ENCODE measurements at places on chromosomes 12 and 14.

GRCh38 chr12:28631831-28632230 lies 441.6 kb downstream of the CCDC91 start:
- DNase-seq = no peak

GRCh38 chr12:125185740-125186470 lies 120.7 kb downstream of the AACS start:
- peak; percentile 6 for DNase-seq

GRCh38 chr14:59265808-59266207 lies 77.3 kb downstream of the DAAM1 start:
- DNase-seq = no peak

- DNase-seq = no peak
These were observed 104.0 kb downstream of the GPR135 start for GRCh38 chr14:59360923-59361794.

DNA sequence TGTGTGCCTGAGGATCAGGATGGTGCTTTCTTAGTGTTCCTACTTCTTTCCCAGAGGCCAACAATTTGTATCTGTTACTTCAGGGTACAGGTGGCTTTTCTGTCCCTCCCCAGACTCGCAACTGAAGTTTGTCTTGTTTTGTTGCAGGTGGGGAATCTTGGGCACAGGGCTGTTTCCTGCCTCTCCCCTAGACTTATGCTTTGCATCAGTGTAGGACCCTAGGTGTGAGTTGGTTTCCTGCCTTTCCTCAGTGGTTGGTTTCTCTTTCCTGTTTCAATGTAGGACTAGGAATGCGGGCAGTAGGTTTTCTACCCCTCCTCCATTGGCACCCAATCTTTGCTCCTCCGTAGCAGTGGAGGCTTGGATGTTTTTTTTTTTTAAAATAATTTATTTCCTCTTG lies 87.0 kb downstream of the TRMT5 start:
- no peak for DNase-seq

DNA sequence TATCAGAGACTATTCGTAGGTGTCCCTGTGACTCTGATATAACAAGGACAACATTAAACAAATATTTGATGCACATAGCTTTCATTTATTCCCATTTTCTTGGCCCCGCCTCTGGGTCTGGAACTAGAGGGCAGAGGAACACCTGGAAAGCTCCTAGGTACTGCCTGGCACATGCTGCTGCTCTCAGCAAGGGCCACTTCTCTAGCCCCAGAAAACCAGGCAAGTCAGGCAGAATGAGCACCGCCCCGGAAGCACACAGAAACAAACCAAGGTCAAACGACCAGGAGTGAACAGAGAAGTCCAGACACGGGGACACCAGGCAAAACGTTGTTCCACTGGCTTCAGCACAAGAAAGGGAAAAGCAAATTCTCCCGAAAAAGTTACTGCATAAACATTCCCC lies 76.1 kb downstream of the TTC7B start:
- no peak for DNase-seq

- no peak for DNase-seq
These were observed 13.6 kb upstream of the GSG1 start for GRCh38 chr12:13117029-13117428.

- no peak for DNase-seq
These were observed 172.7 kb upstream of the CNOT2 start for GRCh38 chr12:70070494-70071007.

GRCh38 chr14:104341532-104342434 lies 203.4 kb downstream of the KIF26A start:
- no peak for DNase-seq

- no peak for DNase-seq
These were observed 8.4 kb downstream of the ARHGEF25 start for GRCh38 chr12:57619434-57620244.

- DNase-seq = no peak
These were observed 8.7 kb upstream of the NCOR2 start for GRCh38 chr12:124576061-124576650.

DNA sequence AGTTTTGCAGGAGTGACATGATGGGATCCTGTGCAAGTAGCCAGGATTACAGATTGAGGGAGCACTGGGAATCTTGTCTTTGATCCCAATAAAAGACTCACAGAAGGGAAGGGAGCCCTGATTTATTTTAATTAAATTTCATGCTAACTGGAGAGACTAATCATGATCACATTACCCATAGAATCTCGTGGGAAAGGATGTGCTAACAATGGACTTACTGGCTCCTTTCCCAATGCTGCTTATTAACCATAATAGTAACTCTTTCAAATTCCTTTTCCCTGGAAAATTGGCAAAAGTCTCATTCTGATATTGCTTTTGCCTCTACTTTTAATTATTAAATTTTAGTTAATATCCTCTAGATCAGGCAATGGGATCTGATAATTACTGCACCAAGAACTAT lies 174.8 kb upstream of the AVPR1A start:
- DNase-seq = no peak

DNA sequence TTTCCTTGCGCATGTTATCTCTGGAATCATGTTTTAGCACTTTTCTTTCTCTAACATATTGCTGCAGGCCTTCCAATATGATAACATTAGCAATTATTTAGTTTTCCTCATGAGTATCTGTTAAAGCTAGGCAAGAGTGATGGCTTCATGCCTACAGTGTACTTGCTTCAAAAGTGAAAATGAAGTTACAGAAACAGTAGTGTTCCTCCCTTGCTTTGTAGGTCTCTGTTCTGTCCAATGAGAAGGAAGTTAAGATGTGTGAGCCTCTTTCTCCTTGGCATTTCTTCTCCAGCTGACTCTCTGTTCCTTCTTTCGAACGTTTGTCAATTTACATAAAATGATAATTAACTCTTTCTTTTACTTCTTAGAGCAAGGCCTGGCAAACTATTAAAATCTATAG lies 22.2 kb downstream of the LRRIQ1 start:
- DNase-seq = no peak

DNA sequence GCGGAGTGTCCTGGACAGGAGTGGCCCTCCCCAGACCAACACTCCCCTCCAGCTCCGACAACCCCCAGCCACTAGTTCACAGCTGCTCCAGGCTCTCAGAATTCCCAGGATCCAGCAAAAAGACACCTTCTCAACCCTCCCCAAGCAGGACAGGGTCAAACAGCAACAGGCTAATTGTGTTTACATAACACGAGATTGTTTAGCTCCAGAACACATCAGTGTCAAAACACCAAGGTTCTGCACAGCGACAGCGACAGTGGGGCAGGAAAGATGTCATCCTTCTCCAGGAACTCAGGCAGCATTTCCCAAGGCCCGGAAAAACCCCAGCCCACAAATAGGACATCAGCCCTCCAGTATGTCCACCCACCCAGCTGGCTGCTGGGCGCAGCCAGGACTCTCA lies 16.5 kb downstream of the ITPK1 start:
- no peak for DNase-seq

DNA sequence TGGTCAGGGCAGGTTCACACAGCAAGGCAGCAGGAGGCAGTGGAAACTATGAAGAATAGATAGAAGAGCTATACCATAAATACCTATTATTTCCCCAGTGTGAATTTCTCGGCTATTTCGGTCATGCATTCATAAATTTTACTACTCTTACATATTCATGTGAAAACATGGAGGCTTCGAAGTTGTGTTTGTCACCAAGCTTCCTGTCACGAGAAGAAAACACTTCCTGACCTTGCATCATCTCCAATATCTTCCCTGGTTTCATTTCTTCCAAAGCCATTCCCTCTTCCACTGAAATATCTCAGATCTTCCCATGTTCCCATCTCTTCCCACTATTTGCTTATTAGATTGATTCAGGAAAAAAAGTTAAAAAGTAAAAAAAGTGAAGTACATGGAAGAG lies 80.4 kb downstream of the CPNE8 start:
- no peak for DNase-seq

DNA sequence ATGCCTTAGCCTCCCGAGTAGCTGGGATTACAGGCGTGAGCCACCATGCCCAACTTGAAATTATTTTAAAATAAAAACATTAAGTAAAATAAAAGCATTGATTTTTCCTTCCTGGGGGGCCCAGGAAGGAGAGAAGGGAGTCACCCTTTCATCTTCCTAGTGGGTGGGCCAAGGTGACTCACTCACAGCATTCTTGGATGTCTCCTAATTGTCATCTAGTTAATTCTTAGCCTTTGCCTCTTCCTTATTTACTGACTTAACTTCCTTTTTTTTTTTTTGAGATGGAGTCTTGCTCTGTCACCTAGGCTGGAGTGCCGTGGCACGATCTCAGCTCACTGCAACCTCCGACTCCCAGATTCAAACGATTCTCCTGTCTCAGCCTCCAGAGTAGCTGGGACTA lies 29.2 kb downstream of the TMEM120B start:
- DNase-seq = no peak

DNA sequence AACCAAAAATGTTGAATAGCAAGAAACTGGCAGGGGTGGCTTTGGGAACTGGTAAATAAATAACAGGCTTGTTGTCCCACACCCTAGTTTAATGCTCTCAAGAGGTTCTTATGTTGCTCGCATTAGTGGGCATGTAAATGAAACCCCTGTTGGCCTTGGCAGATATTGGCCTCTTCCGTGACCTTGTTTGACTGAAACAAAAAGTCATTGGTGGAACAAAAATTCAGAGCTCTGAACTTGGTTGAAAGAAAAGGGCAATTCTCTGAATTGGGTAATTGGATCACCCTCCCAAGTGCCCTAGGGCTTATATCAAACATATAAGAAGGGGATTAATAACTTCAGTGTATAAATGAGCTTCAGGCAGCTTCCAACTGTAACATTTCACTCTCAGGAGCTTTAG lies 426.2 kb downstream of the ZFP36L1 start:
- no peak for DNase-seq

DNA sequence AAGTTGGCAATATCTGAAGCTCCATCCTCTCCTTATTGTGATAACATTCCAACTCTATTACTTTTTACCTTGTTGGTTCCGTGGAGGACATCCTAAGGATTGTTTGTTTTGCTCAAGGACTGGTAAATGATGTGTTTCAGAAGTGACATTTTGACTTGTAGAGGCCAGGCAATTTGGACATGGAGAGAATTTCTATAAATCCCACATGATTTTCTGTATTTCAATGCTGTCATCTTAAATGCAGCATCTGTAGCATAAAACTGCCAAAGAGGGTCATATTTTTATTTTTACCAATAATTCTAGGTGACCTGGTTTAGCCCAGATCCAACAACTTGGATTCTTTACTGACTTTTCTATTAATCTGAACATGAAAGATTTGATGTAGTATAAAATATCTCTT lies 328.4 kb downstream of the BMP4 start:
- DNase-seq = no peak

DNA sequence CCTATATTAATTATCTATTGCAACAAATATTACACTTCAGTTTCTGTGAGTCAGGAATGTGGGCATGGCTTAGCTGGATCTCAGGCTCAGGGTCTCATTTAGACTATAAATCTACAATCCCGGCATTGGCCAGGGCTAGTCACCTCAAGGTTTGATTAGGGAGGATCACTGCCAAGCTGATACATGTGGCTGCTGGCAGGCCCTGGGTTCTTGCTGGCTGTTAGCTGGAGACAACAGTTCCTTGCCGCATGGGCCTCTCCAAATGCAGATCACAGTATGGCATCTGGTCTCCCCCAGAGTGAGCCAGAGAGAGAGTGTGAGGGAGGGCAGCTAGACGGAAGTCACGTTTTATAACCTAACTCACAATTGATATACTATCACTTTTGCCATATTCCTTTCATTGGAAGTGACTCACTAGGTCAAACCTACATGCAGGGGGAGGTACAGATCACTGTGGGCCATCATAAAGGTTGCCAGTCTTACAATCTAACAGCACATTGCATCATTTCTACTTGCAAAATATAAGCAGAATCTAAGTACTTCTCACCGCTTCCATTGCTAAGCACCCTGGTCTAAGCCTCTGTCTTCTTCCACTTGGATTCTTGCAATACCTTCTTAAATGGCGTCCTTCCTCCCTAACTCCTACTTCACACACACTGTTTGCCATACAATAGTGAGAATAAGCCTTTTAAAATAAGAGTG lies 174.0 kb upstream of the ARHGAP5 start:
- no peak for DNase-seq

GRCh38 chr12:112523856-112524255 lies 105.1 kb downstream of the PTPN11 start:
- DNase-seq = no peak

GRCh38 chr12:1974812-1975211 lies 29.4 kb downstream of the DCP1B start:
- DNase-seq = no peak

DNA sequence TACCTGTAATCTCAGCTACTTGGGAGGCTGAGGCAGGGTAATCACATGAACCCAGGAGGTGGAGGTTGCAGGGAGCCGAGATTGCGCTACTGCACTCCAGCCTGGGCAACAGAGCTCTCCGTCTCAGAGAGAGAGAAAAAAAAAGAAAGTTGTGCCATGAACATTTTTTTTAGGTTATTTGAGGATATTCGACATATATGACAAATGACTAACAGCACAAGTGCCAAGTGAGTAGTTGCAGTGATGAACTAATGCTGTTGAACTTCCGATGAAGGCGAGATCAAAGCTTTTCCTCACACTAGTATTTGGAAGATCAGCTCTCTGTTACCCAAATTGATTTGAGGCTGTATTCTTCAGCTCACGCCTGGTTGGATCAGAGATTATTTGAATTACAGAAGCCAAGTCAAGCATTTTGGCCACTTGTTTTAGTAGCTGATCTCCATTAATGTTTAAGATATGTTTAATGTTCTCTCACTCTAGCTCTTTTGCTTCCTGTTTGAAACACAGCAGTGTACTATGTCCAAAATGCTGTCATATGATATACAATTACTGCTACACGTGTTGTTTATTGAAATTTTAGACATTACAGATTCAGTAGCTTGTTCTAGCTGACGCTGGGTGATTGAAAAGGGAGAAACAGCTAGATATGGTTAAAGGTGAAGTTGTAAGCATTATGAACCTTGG lies 43.4 kb downstream of the WDR20 start:
- DNase-seq = no peak

DNA sequence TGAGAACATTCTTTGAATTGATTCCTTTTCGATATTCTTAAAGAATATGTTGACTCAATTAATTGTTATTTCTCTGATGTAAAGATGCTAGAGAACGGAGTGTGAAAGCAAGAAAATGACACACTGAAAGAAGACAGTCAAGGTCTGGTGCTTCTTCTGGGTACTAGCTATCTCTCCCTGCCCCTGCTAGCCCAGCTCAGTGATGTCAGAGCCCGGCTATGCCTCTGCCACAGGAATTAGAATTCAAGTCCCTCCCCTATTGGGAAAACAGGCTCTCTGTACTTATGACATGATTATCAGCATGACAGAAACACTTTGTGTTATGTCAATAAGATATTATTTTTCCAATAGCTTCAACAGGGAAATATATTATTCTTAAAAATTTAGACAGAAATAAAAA lies 252.4 kb downstream of the KCNC2 start:
- no peak for DNase-seq

GRCh38 chr12:29024117-29024516 lies 125.0 kb upstream of the FAR2 start:
- no peak for DNase-seq

- DNase-seq = no peak
These were observed 1949.4 kb upstream of the SEL1L start for GRCh38 chr14:83483063-83483462.

- no peak for DNase-seq
These were observed 230.2 kb downstream of the BCL11B start for GRCh38 chr14:99041820-99042174.

- DNase-seq = no peak
These were observed 153.5 kb upstream of the MAX start for GRCh38 chr14:65255583-65256461.

GRCh38 chr12:6961278-6961694 lies 9.2 kb downstream of the PHB2 start:
- DNase-seq = peak; percentile 93

Measured in CD4-positive, alpha-beta T cell treated with Interleukin-6 at 100 ng/mL for 8 hours (primary cell).